ENCODE measurements at places on chromosomes 13 and 19.

DNA sequence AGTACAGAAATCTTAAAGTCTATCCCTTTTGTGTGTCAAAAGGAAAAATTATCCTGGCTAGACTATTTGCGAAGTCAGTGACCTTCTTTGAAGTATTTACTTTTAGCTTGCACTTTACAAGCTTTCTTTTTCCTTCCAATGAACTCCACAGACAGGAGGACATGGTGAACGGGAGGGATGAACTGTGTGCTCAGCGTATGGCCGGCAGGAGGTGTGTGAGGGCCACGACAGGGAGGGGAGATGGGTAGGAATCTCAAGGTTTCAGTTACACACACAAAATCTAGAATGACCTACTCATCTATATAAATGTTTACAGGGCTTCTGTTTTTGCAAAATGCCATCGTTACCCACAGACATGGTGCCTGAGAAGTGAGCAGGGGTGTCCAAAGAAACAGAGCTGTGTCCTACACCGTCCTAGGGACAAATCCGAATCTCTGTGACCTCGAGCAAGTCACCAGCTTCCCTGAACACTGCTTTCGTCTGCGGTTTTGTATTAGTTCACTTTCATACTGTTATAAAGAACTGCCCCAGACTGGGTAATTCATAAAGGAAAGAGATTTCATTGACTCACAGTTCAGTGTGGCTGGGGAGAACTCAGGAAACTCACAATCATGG, 537.2 kb downstream of the LIG4 start:
- no peak for DNase-seq

DNA sequence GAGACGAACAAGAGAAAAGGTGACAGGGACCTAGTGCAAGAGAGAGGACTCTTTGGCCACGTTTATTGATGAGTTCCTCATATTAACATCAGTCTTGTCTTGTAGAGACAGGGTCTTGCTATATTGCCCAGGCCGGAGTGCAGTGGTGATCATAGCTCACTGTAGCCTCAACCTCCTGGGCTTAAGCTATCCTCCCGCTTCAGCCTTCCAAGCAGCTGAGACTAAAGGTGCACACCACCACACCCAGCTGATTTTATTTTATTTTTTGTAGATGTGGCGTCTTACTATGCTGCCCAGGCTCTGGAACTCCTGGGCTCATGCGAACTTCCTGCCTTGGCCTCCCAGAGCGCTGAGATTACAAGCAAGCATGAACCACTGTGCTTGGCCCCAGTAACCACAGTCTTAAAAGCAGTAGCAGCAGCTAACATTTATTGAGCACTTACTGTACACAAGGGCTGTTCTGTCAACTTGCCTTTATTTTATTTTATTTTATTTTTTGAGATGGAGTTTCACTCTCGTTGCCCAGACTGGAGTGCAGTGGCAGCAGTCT, 1.1 kb upstream of the SH2D3A start:
- DNase-seq: no peak

GRCh38 chr19:2274931-2275535, 6.9 kb downstream of the PEAK3 start:
- DNase-seq: no peak

GRCh38 chr19:15815306-15815705, at the start of gene OR10H1:
Gene OR10H1 (minus strand): TSS chr19:15815664. CDS start chr19:15808037, 7,627 bp downstream.
- no peak for DNase-seq

GRCh38 chr19:40588110-40588854, 11.6 kb downstream of the SHKBP1 start:
- DNase-seq: no peak

DNA sequence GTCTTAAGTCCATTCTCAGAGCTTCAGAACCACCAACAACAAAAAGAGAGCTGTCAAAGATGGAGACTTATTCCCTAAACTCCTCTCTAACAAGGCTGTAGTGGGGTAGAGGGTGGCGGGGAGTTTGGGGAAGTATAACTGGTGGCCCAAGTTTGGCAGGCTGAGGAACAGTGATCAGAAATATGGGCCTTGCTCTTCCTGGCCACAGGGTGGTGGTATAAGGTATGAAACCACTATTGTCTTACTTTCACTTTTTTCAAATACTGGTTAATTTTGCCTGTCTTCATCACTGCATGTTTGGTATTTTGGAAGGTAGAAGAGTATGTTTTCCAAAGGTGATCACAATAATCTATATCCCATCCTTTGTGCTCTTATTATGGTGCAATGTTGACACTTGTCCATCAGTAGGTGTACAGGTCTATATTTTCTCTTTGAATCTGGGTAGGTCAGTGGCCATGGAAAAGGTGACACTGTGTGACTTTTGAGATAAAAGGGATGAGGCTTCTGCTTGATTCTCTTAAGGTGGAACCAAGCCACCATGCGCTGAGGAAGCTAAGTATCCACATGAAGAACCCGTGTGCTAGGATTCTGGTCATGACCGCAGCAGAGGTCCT, 23.2 kb upstream of the GPC5 start:
- DNase-seq: no peak

- no peak for DNase-seq
Observed at GRCh38 chr13:114315074-114315785, 927 bp downstream of the CHAMP1 start.

DNA sequence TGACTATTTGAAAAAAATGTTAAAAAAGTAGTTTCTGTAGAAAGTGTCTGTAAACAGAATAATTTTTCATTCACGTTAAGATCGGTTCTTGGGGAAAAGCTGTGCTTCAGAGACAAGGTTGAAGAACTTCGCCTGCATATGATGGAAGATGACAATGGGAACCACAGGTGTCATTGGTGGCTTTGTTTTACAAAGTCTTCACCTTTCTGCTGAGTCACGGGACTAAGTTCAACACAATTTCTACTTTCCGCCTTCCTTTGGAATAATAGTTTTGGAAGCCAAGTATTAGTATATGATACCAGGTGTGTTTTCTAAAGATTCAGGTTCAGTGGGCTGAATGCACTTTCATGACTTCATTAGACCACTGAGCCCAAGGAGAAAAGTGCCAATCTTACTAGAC, 155.6 kb upstream of the RNF113B start:
- no peak for DNase-seq

- DNase-seq: no peak
Observed at GRCh38 chr13:31441800-31442510, 242.2 kb downstream of the B3GLCT start.

Measured in cortex of kidney (tissue), 1 donor.